ENCODE measurements at places on chromosomes 4 and X. TPM values are rescaled to one million over a fixed set of nuclear protein-coding genes. Genes with fewer than 3 reads are reported as not detected.

DNA sequence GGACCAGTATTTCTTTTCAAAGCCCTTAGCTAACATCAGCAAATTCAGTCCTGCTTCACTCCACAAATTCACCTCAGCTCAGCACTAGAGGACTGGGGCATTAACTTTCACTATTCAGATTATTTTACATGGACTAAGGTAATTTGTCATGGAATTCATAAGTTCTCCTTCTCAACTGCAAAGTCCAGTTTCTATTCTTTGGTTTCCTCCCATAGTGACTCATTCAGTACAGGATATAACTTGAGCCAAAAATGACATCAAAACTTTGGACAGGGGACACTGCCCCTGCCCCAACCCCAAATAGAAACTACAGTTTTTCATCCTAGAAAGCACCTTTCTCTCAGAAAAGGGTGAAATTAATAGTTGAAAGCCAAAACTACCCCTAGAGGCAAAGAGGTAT is 52.7 kb downstream of the COX7B2 start:
- DNase-seq = no peak

GRCh38 chr4:38894322-38894982 is 26.8 kb downstream of the FAM114A1 start:
- no peak for DNase-seq

- DNase-seq = no peak
Observed at GRCh38 chrX:3307881-3308280, 38.6 kb downstream of the MXRA5 start.

Gene FREM3
- total RNA-seq = not detected

All from left ventricle myocardium superior (tissue), 1 donor.